ENCODE measurements at places on chromosomes 11 and 22. TPM values are rescaled to one million over a fixed set of nuclear protein-coding genes. Genes with fewer than 3 reads are reported as not detected.

The CHEK1 gene
- total RNA-seq: 10.9 TPM

The SYCE3 gene
- not detected for total RNA-seq

The HBD gene
- not detected for total RNA-seq

The CNTN5 gene
- under 0.01 TPM for total RNA-seq

The NFAM1 gene
- total RNA-seq: 0.07 TPM

The CLCF1 gene
- total RNA-seq: 3.2 TPM

The VSIG2 gene
- total RNA-seq: under 0.01 TPM

The TOM1 gene
- total RNA-seq: 39.2 TPM

The NXPE1 gene
- total RNA-seq: not detected

The MAPK8IP2 gene
- total RNA-seq: 1.0 TPM

The UVRAG gene
- 17.1 TPM for total RNA-seq

The LAYN gene
- total RNA-seq: 7.2 TPM

The CRYBB2 gene
- not detected for total RNA-seq

The POU2AF3 gene
- total RNA-seq: 0.36 TPM

The MPZL3 gene
- 64.3 TPM for total RNA-seq

The CNIH2 gene
- under 0.01 TPM for total RNA-seq

The NRGN gene
- not detected for total RNA-seq

The OR51B4 gene
- total RNA-seq: not detected

The KRTAP5-3 gene
- not detected for total RNA-seq

The FDXACB1 gene
- 2.4 TPM for total RNA-seq

The OR4C45 gene
- not detected for total RNA-seq

The NPAS4 gene
- not detected for total RNA-seq

The PGA5 gene
- not detected for total RNA-seq

The ANO1 gene
- total RNA-seq: 38.4 TPM

The MUC6 gene
- total RNA-seq: not detected

The ELFN2 gene
- 0.68 TPM for total RNA-seq

The SERPING1 gene
- 0.68 TPM for total RNA-seq

The BATF2 gene
- 0.34 TPM for total RNA-seq

The DDX17 gene
- total RNA-seq: 556 TPM

The DEFB131B gene
- not detected for total RNA-seq

The TP53AIP1 gene
- total RNA-seq: 1.6 TPM

The ABTB2 gene
- 1.0 TPM for total RNA-seq

The SAMM50 gene
- total RNA-seq: 38.0 TPM

The ART1 gene
- not detected for total RNA-seq

The TBX1 gene
- total RNA-seq: 7.9 TPM

The GLB1L3 gene
- 1.3 TPM for total RNA-seq

The UCP2 gene
- total RNA-seq: 0.34 TPM

The OR2D2 gene
- total RNA-seq: under 0.01 TPM

The MMP12 gene
- not detected for total RNA-seq

The SNX19 gene
- total RNA-seq: 34.9 TPM

The SAA1 gene
- total RNA-seq: 10.3 TPM

The UPB1 gene
- total RNA-seq: not detected

The NXPE4 gene
- total RNA-seq: not detected

The ZFPL1 gene
- total RNA-seq: 64.6 TPM

The IL18 gene
- 40.0 TPM for total RNA-seq

The JAML gene
- total RNA-seq: not detected

The TEX54 gene
- total RNA-seq: not detected

The OR52N4 gene
- not detected for total RNA-seq

The PARVG gene
- not detected for total RNA-seq

The ENDOD1 gene
- 50.9 TPM for total RNA-seq

The TH gene
- under 0.01 TPM for total RNA-seq

The SDHAF2 gene
- 28.0 TPM for total RNA-seq

The C11orf21 gene
- total RNA-seq: not detected

The MIOX gene
- 0.14 TPM for total RNA-seq

The KDELR3 gene
- total RNA-seq: 4.0 TPM
